ENCODE measurements at places on chromosomes 7 and 10.

GRCh38 chr7:134022286-134022911 lies 104.7 kb upstream of the LRGUK start:
- no peak for DNase-seq

GRCh38 chr10:95445837-95446486 lies 115.2 kb downstream of the SORBS1 start:
- DNase-seq, result peak; percentile 85

GRCh38 chr10:106931159-106931852 lies 233.2 kb downstream of the SORCS1 start:
- no peak for DNase-seq

DNA sequence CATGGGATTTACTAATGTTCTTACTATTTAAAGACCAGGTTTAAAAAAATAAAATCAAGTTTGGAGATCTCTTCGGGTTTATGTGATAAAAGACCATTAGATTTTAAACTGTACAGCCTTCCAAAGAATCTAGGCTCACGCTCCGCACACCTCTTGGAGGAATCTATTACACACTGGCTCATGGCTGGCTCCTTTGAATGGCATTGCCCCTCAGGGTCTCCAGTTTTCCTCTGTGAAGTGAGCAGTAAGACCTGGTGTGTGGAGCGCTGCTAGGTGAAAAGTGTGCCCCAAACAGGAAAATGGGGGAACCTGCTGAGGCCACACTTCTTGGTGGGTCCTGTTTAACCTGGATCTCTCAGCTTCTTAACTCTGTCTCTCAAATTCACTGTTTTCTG lies 142.3 kb downstream of the KAT6B start:
- DNase-seq, result no peak

DNA sequence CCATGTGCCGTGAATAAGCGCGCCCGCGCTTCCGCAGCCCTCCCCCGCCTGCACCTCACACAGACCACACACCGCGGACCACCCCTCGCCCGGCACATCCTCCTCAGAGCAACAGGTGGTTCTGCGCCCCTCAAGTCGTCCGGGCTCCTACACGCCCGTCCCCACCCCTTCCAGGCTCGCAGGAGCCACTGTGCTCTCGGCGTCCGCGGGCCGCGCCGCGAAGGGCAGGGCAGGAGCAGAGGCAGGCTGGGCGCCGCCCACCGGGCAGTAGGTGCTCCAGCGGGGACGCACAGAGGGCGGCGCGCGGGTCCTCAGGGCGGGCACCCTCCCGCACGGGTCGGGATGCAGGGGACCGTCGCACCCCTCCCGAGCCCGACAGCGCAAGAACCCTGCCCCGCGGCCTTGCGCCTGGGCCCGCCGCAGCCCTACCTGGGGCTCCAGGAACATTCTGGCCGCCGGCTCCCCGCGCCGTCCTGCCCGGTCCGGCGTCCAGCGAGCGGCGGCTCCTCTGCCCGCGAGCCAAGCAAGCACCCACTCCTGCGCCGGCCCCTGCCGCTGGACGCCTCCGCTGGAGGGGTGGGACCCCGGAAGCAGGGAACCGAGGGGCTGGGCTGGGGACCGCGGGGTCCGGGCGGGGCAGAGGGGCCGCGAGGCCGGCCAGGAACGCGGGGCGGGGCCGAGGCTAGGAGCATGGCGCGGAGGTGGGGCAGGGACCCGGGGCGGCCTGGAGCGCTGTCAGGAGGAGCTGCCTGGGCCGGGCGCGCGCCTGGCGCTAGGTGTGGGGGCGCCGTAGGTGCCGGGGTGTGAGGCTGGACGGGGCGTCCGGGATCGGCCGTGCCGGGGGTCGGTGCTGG lies 37.4 kb downstream of the RASGEF1A start:
- DNase-seq, result no peak

DNA sequence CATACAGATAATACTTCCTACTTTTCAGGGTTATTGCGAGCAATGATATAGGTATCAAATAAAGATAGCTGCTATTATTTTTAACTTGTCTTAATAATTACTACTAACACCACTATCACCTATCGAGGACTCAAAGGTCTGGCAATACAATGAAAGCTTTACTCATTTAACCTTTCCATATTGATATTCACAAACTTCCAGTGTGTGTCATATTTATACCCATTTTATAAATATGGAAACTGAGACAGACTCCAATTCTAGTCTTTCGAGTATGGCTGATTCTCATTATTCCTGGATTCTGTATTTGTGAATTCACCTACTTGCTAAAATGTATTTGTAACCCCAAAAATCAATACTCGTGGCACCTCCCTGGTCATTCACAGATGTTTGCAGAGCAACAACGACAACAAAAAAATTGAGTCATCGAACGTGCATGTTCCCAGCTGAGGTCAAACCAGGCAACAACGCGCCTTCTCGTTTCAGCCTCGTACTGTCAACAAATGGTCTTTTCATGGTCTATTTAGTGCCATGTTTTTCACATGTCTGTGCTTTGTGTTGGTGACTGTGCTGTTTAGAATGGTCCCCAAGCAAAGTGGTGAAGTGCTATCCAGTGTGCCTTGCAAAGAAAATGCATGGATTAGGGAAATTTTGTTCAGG lies 51.7 kb downstream of the SMURF1 start:
- no peak for DNase-seq

DNA sequence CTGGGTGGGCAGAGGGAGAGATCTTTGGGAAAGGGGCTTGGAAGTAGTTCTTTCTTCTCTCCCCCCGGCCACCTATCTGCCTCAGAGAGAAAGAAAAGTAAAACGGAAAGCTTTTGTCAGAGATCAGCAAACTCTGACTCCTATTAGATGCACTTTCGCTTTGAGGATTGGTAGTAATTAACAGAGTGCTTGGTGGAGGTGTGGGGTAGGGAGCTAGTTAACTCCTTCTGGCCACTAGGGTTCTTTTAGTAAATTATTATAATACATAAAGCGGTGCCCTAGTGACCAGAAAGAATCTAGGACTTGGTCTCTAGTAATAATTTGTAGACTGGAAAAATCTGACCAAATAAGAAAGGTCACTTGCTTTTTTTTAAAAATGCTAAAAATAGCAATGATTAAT lies 54.6 kb downstream of the CPVL start:
- peak; percentile 33 for DNase-seq

DNA sequence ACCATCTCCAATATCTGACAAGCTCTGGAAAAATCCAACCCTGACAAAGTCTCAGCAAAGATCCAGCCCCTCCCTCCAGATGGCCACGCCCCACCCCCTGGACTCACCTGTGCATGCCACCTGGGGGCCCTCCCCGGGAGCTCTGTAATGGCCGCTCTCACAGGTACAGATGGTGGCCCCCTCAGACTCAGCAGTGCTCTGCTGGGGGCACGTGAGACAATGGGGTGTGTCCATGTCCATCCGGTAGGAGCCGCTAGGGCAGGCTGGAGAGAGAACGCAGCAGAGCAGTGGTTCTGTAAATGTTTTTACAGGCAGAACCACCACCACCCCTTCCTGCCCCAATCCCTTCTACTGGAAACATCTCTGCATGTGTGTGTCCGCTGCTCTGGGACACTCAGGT lies 9.5 kb downstream of the EPHA1 start:
- no peak for DNase-seq

Data from M059J (cell line).